ENCODE measurements at places on chromosomes 1 and 21.

GRCh38 chr1:2914702-2915101, 106.6 kb upstream of the ACTRT2 start:
- no peak for DNase-seq

DNA sequence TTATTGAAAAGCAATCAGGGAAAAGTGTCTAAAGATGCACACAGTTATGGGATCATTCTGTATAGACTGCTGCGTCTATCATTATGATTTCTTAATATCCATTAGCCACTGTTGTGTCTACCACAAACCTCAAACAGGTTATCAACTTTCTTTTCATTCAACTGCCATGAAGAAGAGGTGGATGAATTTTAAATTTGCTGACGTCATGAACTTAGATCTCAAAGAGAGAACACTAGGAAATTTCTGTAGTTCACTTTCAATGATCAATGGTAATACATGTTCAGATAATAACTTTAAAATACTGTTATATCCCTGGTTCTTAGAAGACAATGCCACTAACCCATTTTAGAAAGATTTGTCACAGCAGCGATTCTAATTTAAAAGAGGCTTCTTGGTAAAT, 6.7 kb downstream of the PLA2G4A start:
- no peak for DNase-seq

DNA sequence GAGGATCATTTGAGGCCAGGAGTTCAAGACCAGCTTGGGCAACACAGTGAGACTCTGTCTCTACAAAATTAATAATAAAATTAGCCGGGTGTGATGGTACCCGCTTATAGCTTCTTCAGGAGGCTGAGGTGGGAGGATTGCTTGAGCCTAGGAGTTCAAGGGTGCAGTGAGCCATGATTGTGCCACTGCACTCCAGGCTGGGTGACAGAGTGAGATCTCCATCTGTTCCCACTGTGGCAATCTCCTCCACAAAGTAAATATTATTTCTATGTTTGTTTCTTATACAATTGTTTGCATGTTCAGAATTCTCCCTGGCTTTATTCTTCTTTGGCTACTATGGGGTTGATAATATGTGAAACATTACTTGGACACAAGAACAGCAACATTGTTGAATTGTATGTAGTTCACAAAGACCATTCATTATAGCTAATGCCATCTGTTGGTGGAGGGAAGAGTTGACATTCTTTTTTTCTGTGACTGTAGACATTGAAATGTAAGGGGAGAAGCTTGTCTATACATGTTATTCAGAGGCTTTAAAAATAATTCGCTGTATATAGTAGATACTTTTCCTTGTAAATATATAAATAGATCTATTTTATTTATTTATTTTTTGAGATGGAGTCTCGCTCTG, 47.8 kb upstream of the SRSF10 start:
- DNase-seq: no peak

GRCh38 chr1:171185091-171185490, at the start of gene FMO2:
Gene FMO2 (plus strand): TSS chr1:171185300. CDS start chr1:171185714, 414 bp downstream.
- no peak for DNase-seq

DNA sequence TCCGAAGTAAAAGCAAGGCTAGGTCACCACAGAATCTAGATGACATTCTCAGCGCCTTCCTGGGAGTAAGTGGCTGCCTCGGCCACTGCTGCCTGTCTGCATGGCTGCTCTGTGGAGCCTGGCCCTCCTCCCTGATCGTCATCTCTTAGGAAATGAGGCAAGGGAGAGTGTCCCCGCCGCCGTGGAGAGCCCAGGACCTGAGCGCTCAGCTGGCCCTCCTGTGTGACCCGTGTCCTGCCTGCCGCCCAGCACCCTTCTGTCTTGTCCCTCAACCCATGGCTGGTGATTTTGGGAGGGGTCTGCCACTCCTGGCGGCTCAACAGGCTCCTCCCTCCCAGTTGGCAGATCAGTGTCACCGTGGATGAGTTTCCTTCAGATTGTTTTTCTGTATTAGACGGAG, 156.4 kb upstream of the COL6A1 start:
- DNase-seq: no peak

DNA sequence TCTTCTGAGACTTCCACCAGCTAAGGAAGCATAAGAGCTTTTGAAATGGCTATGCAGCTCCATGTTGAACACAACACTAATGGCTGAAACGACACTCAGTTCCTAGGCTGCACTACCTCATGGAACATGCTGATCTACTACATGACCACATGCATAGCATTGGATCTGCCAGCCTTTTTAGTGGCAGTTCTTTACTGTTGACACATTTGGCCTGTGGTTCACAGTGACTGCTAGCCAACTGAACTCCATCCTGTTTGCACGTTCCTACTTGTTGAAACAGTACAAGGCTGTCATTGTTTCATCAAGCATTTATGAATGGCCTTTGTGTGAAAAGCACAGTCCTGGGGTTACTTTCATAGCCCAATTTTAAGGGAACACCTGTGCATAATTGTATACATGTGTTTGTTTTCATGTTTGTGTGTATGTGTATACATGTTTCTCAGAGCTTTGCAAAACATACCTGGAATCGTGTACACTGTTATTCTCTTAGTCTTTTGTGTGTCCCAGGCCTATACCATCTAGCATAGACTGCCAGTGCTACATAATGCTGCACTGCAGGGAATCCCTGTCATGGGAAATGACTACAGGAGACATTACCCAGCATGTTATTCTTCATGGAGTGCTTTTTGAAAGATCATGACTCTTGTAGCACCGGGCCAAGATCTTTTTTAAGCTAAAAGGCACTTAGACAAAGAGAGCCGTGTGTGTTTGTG, 179.6 kb upstream of the ESRRG start:
- no peak for DNase-seq

DNA sequence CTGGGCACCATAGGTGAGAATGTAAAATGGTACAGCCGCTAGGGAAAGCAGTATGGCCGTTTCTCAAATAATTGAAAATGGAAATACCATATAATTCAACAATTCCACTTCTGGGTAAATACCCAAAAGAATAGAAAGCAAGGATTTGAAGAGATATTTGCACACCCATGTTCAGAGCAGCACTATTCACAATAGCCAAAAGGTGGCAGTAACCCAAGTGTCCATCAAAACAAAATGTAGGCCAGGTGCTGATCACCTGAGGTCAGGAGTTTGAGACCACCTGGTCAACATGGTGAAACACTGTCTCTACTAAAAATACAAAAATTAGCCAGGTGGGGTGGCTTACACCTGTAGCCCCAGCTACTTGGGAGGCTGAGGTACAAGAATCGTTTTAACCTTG, 62.1 kb downstream of the OLIG1 start:
- no peak for DNase-seq

DNA sequence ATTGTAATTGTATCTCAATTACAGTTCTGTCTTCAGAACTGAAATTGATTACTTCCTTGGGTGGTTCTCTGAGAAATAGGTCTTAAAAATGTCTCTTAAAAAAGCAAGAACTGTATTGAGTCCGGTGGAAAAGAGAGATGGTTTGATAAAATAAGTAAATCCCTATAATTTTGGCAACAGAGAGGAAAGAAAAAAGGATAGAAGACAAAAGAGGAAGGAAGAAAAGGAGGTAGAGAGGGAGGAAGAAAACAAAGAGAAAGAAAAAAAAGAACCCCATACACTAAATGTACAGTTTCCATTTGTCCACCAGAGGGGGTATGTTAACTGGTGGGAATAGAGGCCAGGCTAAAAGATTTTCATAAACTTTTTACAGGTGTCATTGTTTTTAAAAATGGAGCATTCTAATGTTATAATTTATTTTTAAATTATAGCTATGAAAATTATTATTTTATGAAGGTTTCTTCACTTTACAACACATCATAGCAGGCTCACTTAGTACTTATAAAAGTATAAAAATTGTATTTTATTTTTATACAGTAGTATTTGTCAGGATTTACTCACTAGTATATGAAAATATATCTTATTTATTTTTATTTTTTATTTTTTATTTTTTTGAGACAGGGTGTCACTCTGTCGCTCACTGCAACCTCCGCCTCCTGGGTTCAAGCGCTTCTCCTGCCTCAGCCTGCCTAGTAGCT, 2.1 kb upstream of the UBE2T start:
- DNase-seq: no peak
